ENCODE measurements at places on chromosomes 7 and 10.
A peak's percentile ranks its signal among the peaks of the same experiment; 100 is the strongest.

DNA sequence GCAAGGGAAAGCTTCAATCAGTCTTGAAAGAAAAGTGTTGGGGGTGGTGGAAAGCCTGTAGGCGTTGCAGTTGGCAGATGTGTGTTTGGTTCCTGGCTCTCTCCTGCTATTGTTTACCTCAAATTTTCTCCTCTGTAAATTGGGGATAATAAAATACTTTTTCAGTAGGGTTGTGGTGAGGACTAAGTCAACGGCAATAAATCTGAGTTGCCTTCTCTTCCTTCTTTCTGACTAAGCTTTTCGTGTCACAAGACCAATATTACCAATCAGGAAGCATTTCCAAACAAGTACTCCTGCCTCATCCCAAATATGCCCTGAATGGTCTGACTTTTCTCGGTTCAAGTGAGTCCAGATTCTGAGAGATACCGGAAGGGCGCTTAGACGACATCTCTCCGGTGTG is 54.0 kb downstream of the CREB5 start:
- no peak for DNase-seq

DNA sequence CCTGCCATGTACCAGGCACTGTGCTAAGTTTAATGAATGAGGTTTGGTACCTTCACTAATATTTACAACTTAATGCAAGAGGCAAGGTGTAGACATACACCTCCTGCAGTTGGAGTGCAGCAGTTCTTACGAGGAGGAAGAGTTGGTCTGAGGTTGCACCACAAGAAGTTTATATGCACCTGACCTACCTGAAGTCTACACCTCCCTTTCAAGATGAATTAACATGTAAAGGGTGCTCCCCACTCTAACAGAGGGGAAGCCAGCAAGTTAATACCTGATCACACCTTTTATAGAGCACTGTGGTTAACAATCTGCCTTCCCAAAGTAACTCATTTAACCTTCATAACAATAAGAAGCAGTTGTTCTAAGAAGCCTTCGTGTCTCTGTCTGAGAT is 120.0 kb downstream of the LYZL1 start:
- DNase-seq = no peak

GRCh38 chr10:48608976-48609375 is 4.1 kb upstream of the ARHGAP22 start:
- DNase-seq = no peak

- DNase-seq = no peak
These were observed 57.8 kb downstream of the ZRANB1 start for GRCh38 chr10:124999433-125000365.

DNA sequence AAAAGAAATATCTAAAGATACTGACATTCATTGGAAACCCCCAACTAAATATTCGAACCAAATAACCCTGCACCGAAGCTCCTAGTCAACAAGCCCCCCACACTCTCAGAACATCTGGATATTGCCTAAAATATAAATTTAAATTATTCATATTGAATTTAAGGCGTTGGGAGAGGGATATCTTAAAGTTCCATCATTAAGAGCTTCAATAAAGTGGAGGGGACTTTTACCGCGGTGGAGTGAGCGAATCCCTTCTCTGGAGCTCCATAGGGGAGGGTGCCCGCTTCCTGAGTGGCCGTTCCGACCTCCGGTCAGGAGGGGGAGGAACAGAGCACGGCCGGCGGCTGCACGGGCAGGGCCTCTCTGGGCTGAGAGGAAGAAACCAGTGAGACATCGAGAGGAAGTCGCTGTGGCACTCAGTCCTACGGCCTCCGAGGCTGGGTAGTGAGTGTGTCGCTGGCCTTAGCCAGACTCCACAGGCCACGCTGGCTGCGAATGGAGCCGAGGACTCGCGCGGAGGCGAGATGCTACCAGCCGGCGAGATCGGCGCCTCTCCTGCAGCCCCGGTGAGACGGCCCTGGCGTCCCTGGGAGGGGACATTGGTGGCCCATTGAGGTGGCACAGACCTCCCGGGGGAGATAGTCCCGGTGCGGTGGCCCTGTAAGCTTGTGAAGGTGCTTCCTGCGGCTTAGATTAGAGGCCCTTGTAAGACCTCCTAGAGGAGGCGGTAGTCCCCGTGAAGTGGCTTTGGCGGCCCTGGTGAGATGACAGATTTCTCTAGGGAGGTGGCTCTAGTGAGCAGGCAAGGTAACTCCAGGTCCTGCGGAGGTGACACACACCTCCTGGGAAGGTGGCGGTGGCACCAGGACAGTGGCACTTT is at the start of gene RINT1:
Gene RINT1 (plus strand): TSS at position 410 of the 880 bp plus-strand sequence. CDS start 115 bp downstream, at position 525.
- peak; percentile 91 for DNase-seq

Data from GM06990 (cell line).